ENCODE measurements at places on chromosomes 16 and 17. TPM values are rescaled to one million over a fixed set of nuclear protein-coding genes. Genes with fewer than 3 reads are reported as not detected.

DNA sequence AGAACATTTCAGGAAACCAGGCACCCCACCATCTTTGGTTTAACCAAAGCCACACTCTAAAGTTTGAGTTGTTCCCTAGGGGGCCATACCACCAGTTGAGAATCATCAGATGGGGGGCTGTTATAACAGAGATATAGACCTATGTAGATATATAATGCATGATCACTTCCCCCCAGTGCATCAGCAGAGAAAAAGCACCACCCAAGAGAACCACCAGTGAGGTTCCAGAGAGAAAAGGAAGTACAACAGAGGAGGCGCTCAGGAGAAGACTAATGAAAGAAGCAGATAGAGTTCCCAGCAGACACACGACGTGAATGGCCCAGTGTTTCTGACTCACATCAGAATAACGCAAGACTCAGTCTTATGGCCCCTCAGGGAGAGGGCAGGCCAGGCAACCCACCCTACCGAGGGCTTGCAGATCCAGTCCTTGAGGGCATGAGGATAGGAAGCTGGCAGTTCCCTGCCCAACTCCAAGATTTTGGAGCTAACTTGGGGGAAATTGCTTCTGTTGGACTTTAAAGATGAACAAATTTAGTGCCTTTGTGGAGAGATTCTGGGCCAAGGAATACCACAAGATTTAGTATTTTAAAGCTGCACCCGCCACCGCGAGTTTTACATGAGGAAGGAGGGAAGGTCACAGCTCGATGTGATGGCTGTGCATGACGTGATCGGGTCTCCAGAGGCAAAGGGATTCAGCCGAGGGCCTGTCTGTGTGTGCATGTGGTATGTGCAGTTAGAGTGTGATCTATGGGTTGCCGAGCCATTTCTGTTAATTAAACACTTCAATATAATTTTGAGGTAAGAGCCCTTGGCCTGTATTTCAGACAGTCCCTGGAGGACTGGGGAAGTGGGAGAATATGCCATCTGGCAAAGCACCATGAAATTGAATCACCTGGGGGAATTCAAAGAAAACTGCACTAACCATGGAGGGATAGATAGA lies 53.1 kb downstream of the AIPL1 start:
- no peak for DNase-seq

GRCh38 chr17:63275318-63275970 lies 170.7 kb downstream of the CYB561 start:
- DNase-seq = no peak

Gene CPNE7
- 2.7 TPM for total RNA-seq

GRCh38 chr16:50722960-50723359 lies 18.9 kb upstream of the CYLD start:
- DNase-seq = no peak

GRCh38 chr16:59249011-59249410 lies 514.9 kb upstream of the GOT2 start:
- no peak for DNase-seq

Gene TNP2
- total RNA-seq = not detected

Gene OSGIN1
- total RNA-seq = 1.6 TPM

DNA sequence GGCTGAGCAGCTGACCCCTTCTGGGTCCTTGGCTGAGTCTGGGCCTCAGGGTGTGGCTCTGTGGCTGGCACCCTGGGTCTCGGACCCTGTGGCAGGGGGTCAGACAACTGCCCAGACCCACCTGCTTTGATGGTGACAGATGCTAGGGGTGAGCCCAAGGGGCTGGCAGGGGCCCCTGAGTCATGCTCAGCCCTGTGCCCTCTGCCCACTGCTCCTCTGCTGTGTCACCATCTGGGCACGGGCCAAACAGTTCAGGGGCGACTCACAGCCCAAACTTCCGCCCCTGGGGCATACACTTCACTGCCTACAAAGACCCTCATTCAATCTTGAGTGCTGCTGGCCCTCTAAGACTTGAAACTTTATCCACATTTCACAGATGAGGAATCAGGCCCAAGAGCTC lies 5.7 kb downstream of the ADGRG1 start:
- no peak for DNase-seq

Gene CCDC40
- total RNA-seq = 0.55 TPM

DNA sequence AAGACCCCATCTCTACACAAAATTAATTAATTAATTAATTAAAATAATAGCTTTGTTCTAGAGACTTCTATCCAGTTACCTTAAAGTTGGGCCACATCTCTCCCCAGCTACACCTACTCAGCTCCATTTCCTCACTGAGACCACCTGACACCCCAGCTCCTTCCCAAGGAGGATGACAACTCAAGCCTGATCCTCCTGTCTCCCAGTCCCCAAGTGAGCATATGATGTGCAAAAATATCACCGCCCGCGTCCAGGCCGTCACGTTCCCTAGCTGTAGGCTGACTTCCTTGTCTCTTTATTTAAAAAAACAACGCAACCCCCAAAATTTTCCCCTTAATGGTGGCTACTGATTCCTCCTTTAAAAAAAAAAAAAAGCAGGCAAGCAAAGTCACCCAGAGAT lies 120.2 kb upstream of the RCVRN start:
- no peak for DNase-seq

DNA sequence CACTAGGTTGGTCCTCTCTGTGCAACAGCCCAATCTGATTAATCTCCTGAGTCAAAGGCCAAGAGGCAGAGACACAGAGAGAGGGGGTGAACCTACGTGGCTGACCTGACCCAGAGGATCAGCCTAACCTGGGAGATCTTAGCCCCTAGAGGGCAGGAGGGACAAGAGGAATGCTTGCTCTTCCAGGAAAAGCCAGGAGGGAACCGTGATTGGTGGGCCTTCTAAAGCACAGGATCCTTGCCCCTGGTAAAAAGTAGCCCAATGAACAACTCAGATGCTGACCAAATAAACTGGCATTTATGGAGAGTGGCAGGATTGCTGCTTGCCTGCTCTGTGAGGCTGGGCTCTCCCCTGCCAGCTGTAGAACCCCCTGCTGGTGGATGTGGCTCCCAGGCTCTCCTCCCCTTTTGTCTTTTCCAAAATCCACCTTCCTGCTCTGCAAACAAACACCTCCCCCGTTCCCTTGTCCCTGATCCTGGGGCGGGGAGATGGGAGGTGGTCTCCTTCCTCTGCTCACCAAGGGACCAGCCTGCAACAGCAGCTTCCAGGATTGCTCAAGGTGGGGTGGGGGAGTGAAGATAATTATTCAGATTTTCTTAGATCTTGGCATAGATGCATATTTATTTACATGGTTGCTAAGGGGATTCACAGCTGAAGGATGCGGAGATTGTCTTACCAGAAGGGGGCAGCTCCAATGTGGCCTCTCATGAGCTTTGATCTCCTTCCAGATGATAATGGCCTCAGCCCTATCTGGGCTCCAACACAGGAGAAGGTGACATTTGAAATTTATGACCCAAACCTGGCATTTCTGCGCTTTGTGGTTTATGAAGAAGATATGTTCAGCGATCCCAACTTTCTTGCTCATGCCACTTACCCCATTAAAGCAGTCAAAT lies 71.9 kb downstream of the SDR42E1 start:
- no peak for DNase-seq

Gene MYOCD
- total RNA-seq = 8.0 TPM

GRCh38 chr16:1917665-1918350 lies 407 bp downstream of the HS3ST6 start:
- no peak for DNase-seq

DNA sequence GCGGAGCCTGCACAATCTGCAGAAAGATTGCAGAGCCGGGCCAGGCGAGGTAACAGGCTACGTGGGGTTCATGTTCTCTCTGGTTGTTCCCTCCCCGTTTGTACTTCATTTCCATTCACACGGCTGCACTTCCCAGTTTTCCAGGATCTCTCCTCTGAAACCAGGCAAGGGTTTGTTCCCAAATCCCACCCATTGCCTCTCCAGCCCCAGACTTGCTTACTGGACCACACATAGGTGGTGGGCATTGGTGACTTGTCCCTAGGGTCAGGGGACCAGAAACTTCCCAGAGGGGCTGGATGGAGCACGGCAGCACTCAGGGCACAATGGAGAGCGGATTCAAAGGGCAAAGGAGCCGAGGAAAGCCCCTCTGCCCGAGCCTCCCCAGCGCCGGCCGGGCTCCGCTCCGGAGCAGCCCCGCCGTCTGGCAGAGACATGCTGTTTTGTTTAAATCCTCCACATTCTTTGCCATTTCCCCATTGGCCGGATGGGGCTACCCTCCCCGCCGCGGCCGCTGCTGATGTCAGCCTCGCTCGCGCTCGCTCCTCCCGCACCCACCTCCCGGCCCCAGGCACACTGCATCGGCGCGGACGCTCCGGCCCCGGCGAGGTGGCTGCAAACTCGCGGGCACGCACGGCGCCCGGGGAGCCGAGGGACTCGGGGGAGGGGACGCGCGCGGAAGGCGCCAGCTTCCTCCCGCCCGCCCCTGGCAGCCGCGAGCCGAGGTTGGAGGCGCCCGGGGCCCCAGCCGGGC lies at the start of gene PITPNC1:
Gene PITPNC1 (plus strand): TSS at position 545 of the 751 bp plus-strand sequence.
- peak; percentile 77 for DNase-seq

GRCh38 chr16:2474877-2475412 lies at the start of gene TBC1D24:
TBC1D24 (plus strand) TSS chr16:2475127; CDS start chr16:2496149, 21,022 bp downstream.
- DNase-seq = peak; percentile 89

DNA sequence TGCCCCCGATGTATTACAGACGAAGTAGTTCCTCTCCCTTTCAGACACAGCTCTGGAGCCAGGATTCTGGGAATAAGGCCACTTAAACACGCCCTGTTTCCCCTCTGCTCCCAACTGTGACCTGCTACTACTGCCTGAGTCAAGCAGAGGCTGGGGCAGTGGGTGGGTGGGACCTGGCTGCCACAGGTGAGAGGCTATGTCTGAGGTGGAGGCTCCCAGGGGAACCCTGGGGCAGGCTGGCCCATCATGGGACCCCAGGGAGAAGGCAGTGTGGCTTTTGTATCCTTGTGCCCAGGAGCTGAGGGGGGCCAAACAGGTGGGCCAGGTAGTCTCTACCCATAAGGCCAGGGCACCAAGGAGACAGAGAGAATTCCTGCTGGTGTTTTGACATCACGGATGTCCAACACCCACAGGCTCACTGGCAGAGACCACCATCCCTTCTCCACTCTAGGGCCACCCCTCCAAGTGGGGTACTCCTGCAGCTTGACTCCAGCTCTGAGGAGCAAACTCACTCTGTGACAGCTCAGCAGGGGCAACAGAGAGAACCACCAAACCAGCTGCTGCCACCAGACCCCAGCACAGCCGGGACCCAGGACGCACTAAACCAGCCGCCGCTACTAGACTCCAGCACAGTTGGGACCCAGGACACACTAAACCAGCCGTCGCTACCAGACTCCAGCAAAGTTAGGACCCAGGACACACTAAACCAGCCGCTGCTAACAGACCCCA lies 105.3 kb upstream of the SMURF2 start:
- DNase-seq = no peak

- no peak for DNase-seq
Measured at GRCh38 chr17:66369830-66370229, 67.4 kb downstream of the PRKCA start.

DNA sequence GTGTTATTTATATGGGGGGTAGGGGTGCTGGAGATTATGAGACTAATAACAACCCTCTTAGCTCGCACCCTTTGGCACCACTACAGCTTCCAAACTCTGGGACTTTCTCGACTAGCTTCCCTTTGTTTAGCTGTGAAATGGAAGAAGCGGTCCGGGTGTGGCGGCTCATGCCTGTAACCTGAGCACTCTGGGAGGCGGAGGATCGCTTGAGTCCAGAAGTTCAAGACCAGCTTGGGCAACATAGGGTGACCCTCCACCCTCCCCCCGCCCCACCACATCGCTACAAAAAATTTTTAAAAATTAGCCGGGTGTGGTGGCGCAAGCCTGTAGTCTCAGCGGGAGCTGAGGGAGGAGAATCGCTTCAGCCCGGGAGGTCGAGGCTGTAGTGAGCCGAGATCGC lies 814 bp upstream of the CDH3 start:
- no peak for DNase-seq

- no peak for DNase-seq
Measured at GRCh38 chr17:65177901-65178300, 40.7 kb downstream of the RGS9 start.

GRCh38 chr16:85479972-85480726 lies 133.0 kb upstream of the GSE1 start:
- DNase-seq = peak; percentile 49

- no peak for DNase-seq
Measured at GRCh38 chr17:66987059-66987616, 22.6 kb downstream of the CACNG4 start.

Gene TEKT5
- not detected for total RNA-seq

Gene OR4D1
- total RNA-seq = not detected

GRCh38 chr17:56425483-56425882 lies 168.0 kb upstream of the NOG start:
- DNase-seq = no peak

Gene SKAP1
- 25.3 TPM for total RNA-seq

DNA sequence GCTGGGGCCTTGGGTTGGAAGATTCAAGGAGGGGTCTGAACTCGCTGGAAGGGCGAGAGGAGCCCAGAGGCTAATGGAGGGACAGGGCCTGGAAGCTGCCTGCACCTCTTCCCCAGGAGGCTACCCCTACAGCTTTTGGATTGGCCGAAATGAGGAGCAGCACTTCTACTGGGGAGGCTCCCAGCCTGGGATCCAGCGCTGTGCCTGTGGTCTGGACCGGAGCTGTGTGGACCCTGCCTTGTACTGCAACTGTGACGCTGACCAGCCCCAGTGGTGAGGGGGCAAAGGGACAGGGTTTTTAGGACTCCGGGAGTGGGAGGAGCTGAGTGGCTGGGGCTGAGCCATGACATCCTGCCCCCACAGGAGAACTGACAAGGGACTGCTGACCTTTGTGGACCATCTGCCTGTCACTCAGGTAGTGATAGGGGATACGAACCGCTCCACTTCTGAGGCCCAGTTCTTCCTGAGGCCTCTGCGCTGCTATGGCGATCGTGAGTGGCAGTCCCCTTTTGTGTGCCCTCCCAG lies 8.8 kb downstream of the CNTNAP1 start:
- DNase-seq = no peak

DNA sequence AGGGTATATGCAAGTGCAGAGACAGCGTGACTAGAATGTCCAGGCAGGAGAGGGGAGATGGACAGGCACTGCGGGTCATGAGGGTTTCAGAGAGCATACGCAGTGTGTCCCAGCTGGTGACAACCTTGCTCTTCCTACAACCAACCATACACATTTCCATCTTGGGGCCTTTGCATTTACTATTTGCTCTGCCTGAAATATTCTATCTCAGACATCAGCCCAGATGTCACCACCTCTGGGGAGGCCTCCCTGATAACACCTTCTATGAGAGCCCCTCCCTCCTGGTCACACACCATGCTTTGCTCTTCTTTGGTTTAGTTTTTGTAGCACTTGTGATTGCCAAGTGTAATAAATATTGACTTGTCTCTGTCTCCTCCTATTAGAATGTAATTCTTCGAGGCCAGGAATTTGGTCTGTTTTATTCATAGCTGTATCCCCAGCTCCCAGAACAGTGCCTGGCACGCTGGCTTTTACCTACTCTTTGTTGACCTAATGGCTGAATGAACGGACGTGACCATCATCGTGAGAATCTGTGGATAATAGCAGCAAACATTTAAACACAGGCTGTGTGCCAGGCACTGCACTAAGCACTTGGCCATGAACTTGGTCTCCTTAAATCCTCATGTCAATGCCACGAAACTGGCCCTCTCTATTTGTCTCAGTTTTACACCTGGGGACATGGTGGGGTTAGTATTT lies 51.9 kb downstream of the PLCG2 start:
- DNase-seq = no peak

- peak; percentile 55 for DNase-seq
Measured at GRCh38 chr17:45227101-45227925, 5.6 kb downstream of the FMNL1 start.
